Choroid plexus epithelial cell (primary cell): ENCODE measurements at places on chromosomes 3 and 15.

DNA sequence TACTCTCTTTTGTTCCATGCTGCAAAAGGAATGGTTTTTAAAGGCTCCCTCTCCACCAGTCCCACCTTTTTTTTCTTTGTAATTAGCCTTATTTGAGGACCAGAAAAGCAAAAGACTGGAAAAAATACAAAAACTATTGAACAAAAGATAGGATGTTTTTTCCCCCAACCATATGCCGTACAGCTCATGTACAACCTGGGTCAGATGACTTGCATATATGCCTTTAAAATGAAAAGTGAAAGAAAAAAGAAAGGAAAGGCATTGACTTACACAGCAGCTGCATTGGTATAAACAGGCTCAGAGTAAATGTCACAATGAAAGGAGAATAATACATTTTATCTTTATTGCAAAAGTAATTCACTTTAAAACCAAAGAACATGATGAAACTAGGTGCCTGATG lies 69.5 kb upstream of the CMC1 start:
- DNase-seq: no peak

GRCh38 chr3:194407423-194407822 lies 8.4 kb upstream of the GP5 start:
- DNase-seq: peak; percentile 88

DNA sequence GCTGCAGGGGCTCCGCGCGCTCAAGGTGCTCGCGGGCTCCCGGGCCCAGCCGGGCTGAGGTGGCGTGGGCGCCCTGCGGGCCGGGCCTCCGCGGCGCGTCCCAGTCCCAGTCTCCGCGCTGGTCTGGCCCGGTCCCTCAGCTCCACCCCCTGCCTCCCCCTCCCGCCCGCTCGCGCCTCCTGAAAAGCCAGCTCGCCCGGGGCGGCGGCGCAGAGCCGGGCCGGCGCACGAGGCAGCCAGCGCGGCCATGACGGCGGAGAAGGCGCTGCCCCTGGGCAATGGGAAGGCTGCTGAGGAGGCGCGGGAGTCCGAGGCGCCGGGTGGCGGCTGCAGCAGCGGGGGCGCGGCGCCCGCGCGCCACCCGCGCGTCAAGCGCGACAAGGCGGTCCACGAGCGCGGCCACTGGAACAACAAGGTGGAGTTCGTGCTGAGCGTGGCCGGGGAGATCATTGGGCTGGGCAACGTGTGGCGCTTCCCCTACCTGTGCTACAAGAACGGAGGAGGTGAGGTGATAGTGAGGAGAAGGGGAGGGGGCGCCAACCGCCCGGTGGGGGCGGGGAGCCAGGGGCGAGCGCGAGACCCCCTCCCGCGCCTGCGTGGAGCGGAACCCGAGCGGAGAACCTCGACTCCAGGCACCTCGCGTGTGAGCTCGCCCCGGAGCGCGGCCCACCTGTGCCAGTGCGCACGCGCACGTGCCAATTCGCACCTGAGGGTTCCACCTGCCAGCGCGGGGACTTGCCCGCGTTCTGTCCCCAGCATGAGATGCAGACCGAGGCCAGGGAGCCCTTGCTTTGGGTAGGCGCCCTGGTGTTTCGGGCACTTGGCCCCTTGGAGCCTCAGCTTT lies at the start of gene SLC6A11:
TSS of gene SLC6A11 (plus strand) at position 210 of the 844 bp plus-strand sequence. CDS start at position 248, 38 bp downstream.
- DNase-seq: no peak

- no peak for DNase-seq
These were observed 50.2 kb upstream of the LRRC58 start for GRCh38 chr3:120399372-120399771.

GRCh38 chr3:134161898-134162615 lies 88.6 kb downstream of the RYK start:
- DNase-seq: no peak
